ENCODE measurements at places on chromosomes 12 and 14.
A peak's percentile ranks its signal among the peaks of the same experiment; 100 is the strongest.

DNA sequence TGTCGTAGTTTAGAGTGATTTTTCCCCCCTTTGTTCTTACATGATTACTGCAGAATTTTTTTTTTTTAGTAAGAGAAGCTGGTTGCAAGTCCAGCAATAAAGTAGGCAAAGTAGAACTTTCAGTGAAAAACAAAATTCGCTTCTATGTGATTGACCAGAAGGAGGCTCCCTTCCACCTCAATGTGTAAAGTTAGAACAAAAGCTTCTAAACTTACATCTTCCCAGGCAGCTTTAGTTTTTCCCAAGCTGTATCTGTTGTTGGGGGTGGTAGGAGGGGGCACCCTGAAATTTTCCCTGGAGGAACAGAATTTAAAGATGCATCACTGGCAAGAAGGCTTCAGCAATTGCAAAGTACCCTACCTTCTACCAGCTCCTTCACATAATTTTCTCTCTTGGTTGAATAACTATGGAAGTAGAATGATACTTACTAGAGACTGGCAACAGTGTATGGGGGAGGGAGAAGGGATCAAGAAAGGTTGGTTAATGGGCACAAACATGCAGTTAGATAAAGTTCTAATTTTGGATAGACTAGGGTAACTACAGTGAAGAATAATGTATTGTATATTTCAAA lies 87.3 kb upstream of the E2F7 start:
- no peak for DNase-seq

DNA sequence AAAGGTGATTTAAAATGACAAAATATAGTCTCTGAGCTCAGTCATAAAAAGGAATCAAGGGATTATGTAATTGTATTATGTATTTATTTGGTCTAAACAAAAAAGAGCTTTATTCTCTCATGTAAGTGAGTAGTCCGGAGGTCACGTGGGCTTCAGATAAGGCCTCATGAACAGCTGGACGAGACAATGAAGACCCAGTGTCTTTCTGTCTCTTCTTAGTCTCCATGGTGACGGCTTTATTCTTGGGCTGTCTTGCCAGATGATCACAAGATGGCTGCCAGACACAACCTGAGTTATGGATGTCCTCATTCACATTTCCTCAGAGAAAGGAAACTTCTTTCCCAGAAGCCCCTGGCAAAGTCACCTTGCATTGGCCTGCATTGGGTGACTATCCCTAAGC lies 98.6 kb downstream of the ARF6 start:
- no peak for DNase-seq

GRCh38 chr14:34539407-34540180 lies at the start of gene EAPP:
TSS of gene EAPP (minus strand) at chr14:34539701. CDS start at chr14:34539628, 73 bp downstream.
- DNase-seq = peak; percentile 95

DNA sequence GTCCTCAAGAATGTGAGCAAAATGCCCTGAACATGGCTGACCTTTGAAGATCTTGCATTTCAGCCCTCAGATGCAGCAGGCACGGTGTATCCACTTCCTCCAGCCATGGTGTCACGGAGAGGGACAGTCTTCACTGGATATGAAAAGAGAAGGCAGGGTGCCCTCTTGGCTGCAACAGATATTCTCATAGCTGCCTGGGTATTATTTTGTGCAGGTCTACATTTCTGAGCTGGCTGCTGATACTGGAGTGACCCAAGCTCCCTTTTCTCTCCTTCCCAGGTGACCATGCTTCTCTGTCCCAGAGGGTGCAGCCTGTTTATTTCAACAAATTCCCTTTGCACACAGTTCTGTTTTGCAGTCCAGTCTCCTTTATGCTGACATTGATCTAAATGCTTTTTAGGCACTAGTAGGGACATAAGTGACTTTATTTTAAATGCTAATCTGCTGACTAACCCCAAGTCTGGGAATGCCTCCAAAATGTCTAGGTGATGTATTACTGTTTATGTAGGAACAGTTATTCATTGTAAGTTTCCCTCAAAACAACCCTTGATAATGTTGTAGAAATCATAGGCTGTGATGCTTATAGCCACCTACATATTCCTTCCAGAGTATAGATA lies 17.4 kb upstream of the PYGL start:
- no peak for DNase-seq

GRCh38 chr12:70741256-70741655 lies 104.0 kb upstream of the PTPRB start:
- DNase-seq = no peak

DNA sequence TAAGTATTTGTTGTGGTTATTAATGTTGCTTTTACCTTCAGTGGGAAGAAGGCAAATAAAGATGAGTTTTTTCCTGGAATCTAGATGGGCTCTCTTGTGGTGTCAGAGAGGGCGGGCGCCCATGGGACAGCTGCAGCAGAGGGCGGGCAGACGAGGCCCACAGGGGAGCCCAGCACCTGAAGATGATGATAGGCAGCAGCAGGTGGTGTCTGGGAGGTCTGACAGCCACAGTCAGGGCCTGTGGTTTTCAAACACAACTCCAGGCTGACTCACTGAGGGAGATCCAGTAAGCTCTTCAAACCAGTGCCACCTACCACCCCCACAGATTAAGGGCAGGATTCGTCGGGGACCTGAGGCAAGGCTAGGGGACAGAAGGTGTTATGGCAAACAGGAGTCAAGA lies 42.8 kb downstream of the NKX2-1 start:
- no peak for DNase-seq

DNA sequence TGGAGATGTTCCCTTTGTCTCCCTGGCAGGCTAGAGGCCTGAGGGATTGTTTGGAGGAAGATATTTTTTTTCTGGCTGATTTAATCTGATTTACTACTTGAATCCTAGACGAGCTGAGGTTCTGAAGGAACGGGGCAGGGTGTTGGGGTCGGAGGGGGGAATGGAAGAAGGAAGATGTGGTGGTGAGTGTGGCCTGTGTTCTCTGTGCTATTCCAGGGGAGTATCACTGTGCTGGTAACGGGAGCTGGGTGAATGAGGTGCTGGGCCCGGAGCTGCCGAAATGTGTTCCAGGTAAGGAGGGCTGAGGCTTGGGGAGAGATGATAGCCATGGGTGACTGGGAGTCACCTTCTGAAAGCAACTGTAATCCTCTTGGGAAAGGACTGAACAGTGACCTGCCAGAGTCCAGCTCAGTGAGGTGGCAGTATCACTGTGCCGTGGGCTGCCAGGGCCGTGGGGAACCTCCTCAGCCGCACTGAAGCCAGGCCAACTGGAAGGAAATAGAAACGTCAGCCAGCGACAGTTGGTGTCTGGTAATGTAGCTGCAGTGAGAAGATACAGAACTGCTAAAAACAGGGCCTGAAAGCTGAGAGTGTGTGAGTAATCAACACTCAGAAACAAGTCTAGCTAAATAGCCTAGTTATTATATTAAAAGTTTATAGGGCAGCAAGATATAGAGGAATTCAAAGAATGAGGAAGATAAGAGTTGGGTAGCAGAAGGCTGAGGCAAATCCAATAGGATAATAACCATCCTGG lies 7.9 kb downstream of the C1S start:
- no peak for DNase-seq

DNA sequence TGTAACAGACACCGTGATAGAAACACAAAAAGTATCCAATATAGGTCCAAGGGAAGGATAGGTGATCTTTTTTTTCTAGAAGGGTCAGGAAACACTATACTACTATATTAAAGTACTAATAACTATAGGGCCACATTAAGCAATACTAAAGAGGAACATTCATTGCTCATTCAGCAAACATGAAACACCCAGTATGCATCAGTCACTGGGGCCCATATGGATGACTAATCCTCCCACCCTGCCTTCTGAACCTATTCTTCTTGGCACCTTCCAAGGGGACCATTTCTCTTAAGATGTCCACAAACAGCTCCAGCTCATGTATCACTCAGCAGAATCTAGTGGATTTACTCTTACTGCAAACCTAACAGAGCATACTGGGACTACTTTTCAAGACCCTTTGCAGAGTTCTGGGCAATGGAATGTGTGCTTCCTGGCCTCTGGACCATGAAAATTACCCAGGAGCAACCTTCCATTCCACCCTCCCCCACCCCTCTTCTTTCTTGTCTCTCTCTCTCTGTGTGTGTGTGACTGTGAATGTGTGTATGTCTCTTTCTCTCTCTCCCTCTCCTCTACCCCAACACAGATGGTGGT lies 187.9 kb downstream of the EPS8 start:
- DNase-seq = no peak

GRCh38 chr12:71392521-71393145 lies 47.0 kb upstream of the LGR5 start:
- DNase-seq = peak; percentile 72

- DNase-seq = no peak
These were observed 20.7 kb upstream of the STAB2 start for GRCh38 chr12:103566398-103566797.

GRCh38 chr14:89422181-89422951 lies 5.3 kb upstream of the FOXN3 start:
- no peak for DNase-seq

- DNase-seq = no peak
These were observed 14.9 kb downstream of the SLC7A7 start for GRCh38 chr14:22800346-22800745.

DNA sequence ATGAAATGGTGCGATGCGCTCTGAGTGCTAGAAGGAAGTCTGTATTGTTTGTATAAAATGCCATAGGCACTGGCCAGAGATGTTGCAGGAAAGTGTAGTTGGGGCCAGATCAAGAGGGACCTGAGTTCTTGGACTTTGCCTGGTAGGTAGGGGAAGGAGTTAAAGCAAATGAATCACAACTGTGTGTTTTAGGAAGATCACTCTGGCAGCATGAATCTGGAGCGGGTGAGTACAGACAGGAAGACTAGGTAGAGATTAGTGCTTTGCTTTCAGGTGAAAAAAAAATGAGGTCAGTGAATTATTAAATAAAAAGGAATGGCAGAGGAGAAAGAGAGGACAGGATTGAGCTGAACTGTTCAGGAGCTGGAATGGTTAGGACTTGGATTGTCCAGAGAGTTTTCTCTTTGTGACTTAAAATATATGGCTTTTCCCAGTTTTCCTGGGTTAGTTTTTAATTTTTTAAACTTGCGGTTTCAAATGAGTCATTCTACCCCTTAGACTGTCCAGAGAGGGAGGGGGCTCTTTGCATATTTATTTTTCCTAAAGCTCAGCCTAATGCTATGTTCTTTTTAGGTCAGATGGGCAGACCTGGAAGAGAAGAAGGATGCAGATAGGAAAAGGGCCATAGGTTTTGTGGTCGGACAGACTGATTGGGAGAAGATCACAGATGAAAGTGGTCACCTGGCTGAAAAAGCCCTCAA lies 41.1 kb downstream of the PROX2 start:
- DNase-seq = no peak

DNA sequence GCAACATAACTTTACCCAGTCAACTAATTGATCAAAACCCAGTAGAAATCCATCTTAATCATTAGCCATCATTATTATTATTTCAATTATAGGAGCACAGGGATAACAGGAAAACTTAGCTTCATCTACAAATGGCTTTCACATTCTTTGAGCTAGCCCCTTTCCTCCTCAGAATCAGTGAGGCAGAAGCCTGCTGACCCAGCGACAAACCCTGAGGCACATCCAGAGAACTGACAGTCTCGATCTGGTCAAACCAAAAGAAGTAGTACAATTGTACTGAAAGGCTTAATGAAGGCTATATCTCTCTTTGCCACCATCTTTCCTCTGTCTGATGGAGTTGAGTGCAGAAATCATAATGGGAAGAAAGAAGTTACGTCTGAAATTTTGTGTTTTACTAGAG lies 109.8 kb upstream of the ARID2 start:
- no peak for DNase-seq

DNA sequence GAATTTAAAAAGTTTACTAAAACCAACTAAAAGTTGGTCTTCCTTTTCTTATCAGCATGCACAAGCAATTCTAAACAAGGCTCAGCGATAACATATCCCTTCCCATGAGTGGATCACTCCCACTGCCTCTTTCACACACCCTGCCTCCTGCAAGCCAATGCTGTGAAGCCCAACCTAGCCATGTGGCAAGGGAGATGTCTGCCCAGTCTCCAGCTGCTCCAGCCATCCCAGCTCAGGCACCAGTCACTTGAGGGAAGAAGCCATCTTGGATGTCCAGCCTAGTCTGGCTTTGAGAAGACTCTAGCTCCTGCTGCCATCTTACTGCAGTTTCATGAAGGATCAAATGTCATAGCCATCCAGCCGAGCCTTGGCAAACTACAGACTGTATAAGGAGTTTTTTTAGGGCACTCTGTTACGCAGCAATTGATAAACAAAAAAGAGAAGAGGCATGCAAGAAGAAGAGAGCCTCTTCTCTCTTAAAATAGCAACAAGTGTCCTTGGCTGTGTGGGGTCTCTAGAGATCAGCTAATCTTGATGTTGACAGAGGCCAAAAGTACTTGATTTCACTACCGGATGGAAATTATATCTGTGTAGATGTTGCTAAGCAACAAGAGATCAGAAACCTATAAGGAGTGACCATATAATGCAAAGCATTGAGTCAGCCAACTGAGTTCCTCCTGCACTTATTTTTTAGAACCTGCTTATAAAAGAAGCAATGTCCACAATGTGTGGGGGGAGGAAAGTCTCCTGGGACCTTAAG lies 108.9 kb downstream of the PTCSC3 start:
- DNase-seq = no peak

Data from hematopoietic multipotent progenitor cell treated with erythropoietin and hydrocortisone succinate and interleukin-3 and kit ligand, for 15 days (in vitro differentiated cells).